NCI-H524 treated with DMSO at 0.1 percent for 48 hours (cell line): ENCODE measurements at places on chromosomes 7 and 10.

DNA sequence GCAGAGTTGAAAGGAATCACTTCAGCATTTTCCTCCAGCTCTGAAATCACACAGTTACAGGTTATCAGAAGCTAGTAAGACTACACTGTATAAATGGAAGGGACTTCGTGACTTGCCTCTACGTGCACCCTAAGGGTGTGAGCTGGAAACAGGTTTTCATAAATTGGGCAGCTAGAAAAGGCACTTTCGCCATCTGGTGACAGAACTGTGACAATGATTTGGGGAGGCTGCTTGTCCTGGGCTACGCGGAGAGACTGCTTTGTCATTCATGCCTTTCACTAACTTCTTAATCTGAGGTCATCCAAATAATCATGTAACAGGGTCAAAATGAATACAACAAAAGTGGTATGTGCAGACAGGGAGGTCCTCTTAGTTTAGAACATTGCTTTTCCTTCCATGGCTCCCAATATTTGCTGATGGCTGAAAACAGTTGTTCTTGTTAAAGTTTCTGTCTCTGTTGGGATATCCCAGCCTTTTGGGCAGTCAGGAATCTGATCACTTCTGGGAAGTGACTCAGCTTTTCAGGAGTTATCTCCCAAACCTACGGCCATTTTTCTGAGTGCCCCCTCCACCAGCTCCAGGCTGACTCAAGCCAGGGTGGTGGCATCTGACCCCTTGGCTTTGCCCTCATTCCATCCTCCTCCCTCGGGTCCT lies 17.8 kb downstream of the VWC2 start:
- no peak for DNase-seq

- DNase-seq, result no peak
These were observed 5.3 kb upstream of the IL2RA start for GRCh38 chr10:6067457-6067856.

- no peak for DNase-seq
These were observed 108.0 kb upstream of the HABP2 start for GRCh38 chr10:113444766-113445365.

DNA sequence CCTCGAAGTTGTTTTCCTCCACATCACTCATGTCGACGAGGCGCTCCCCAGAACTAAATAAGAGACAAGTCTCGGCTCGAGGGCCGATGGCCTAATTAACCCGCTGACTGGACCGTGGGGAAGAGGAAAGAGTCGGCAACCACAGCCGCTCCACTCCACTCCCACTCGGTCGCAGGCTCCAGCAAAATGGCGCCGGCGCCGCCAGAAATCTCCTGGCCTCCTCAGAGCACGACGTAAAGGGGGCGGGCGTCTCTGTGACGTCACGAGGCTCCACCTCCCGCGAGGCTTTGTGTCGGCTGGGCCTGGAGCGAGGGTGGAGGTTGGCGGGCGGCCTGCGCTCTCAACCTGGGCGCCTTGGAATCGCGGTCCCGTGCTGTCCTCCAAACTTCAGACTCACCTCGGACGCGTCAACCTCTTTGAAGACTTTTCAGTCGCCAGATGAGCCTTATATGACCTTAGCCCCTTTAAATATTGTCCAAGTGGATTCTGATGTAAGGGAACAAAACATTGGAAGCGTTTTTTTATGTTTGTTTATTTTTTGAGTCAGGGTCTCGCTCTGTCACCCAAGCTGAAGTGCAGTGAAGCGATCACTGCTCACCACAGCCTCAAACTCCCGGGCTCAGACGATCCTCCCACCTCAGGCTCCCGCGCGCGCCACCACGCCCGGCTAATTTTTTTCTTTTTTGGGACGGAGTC lies at the start of gene TRA2A:
Gene TRA2A (minus strand): TSS at position 188 of the 696 bp plus-strand sequence. CDS start 157 bp downstream, at position 31.
- DNase-seq, result peak; percentile 50

GRCh38 chr10:56348101-56348500 lies 13.0 kb downstream of the ZWINT start:
- no peak for DNase-seq

DNA sequence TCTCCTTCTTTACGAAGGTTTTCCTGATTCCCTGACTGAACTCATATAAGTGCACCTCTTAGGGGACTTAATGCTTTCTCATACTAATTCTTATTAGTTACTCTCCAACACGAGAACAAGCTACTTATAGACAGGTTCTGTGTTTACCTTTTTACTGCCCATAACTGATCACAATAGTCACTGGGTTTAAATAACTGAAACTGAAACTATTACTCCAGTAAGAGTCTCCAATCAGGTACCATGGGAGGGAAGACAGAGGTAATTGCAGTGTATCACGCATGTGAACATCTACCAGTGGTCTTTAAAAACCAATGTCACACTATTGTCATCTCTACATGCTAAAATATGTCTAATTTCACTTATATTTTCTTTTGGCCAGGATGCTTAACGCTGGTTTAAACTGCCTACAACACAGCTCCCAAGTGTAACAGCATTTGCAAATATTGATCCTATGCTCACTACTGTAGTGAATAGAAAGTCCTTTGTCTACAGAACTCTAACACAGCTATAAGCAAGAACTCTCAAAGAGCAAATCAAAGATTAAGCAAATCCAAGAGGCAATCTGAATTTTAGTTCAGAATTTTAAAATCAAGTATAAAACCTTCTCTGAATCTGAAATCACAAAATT lies 3.6 kb downstream of the GDI2 start:
- no peak for DNase-seq

- DNase-seq, result no peak
These were observed 268.0 kb downstream of the DYNC1I1 start for GRCh38 chr7:96040250-96040772.

- peak; percentile 20 for DNase-seq
These were observed 61.8 kb upstream of the TRIL start for GRCh38 chr7:29019896-29020295.

DNA sequence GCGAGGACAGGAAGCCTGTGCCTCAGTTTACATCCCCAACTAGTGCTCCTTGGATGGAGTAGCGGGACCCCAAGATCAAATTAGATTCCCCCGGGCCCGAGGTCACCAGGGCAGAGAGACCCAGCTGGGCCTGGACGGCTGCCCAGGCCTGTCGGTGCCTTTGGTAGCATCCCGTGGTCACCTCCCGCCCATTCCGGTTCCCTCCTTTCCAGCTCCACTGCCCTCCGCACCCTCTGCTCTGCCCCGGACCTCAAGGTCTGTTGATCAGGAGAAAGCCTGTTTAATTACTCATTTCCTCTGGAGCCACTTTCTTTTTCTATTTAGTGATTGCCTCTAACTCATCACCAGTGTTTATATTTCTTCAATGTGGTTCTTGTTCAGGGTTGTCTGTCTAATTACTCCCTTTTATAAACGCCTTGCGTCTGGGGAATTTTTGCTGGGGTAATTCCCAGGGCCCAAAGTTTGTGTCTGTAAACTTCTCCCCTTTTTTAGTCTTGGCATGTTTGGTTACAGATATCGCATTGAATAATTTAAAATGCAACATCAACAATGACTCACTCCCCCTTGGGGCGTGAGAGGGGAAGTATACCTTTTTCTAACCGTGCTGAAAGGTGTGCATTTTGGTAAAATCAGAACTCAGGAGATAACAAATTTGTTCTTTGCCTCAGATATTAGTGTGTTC lies 1.9 kb downstream of the FOXK1 start:
- DNase-seq, result no peak

DNA sequence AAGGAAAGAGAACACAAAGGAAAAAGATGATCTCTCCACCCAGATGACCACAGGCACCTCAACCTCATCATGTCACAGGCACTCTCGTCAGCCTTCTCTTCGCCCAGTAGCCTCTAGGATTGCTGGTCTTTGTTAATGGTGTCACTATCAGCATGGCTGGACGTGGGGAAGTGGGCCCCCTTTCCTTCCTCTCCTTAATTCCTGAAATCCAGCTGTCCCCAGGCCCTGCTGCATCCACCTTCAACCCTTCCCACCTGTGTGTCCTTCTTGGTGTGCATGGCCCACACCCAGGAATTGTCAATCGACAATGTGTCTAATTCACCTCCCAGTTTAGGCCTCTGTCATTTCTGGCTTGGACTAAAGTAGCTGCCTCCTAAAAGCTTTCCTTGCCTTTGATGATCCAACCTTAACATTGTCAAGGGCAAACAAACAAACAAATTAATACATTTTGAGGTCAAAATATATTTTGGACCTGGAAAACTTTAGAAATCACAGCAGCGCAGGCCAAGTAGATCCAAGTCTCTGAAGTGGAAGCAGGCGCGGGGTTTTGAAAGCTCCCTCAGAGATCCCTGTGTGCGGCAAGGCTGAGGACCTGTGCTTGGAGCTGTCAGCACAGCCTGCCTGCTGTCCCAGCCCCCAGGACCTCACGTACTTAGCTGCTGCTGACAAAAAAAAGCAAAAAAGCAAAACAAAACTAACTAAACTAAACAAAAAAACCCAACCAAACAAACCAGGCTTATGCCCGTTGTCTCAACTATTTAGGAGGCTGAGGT lies 193.3 kb upstream of the LYZL2 start:
- no peak for DNase-seq

GRCh38 chr7:143433759-143434158 lies 9.5 kb upstream of the TAS2R60 start:
- DNase-seq, result no peak

DNA sequence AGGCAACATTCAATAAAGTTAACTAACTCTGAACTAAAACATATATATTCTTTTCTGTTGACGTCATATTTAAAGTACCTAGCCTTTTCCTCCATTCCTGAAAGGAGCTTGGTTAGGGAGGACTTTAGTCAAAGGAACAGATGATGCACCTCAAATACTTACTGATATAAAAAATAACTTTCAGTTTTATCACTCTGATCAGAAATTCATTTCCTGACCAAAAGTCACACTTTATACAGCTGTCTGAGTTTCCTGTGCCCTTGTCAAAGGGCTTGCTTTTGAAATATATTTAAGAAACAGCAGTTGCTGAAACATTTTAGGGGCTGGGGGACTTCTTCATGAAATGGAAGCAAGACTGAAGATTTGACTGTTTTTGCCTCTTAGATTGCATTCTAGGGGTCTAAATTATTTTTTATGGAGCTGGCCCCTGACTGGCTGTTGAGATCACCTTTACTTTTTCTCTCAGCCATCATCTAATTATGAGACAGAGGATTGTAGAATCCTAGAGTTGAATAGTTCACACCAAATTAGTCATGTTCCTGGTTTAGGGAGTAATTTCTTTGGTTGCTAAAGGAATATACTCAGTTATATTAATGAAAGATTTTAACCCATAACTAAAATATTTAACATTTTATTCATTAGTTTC lies 46.6 kb downstream of the GLCCI1 start:
- no peak for DNase-seq

- no peak for DNase-seq
These were observed 6.8 kb upstream of the CDK6 start for GRCh38 chr7:92843034-92843760.

GRCh38 chr10:11698691-11699549 lies 43.3 kb upstream of the ECHDC3 start:
- DNase-seq, result no peak

DNA sequence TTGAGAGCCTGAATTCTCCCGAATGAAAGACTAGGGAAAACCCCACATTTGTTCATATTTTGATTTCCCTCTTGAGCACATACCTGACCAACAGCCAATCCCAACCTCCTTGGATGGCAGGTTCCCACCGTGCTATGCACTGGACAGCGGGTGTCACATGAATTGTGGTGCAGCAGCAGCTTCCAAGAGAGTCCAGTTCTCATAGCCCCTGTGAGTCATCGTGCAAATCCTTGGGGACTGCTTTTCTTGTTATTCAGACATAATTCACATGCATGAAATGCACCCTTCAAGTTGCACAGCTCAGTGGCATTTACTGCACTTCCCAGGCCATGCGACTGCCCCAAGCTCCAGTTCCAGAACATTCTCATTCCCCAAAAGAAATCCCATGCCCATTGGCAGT lies 67.8 kb upstream of the PPP2R2D start:
- DNase-seq, result no peak

DNA sequence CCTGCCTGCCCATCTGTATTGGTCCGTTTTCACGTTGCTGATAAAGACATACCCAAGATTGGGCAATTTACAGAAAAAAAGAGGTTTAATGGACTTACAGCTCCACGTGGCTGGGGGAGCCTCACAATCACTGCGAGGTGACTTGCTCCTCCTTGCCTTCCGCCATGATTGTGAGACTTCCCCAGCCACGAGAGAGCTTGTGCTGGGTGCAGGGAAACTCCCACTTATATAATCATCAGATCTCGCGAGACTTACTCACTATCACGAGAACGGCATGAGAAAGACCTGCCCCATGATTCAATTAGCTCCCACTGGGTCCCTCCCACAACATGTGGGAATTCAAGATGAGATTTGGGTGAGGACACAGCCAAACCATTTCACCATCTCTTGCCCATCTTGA lies 111.8 kb downstream of the MYL10 start:
- no peak for DNase-seq

- no peak for DNase-seq
These were observed 385.5 kb downstream of the SFMBT2 start for GRCh38 chr10:7025296-7025695.

DNA sequence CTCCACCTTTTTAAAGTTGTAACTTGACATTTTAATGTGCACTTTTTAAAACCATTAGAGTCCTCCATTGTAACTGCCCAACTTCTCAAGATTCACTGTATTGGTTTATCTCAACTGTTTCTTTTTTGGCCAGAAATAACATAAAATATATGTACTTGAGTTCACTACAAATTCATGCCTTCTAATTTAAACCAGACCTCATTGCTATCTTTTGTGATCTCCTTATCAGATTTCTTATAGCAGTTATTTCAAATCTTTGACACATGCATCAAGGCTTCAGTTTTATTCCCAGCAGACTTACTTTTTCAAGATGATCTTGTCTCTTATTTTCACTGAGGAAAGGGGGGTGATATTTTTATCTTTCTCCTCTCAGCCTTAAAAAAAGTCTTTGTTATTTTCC lies 154.3 kb downstream of the PHF14 start:
- no peak for DNase-seq

DNA sequence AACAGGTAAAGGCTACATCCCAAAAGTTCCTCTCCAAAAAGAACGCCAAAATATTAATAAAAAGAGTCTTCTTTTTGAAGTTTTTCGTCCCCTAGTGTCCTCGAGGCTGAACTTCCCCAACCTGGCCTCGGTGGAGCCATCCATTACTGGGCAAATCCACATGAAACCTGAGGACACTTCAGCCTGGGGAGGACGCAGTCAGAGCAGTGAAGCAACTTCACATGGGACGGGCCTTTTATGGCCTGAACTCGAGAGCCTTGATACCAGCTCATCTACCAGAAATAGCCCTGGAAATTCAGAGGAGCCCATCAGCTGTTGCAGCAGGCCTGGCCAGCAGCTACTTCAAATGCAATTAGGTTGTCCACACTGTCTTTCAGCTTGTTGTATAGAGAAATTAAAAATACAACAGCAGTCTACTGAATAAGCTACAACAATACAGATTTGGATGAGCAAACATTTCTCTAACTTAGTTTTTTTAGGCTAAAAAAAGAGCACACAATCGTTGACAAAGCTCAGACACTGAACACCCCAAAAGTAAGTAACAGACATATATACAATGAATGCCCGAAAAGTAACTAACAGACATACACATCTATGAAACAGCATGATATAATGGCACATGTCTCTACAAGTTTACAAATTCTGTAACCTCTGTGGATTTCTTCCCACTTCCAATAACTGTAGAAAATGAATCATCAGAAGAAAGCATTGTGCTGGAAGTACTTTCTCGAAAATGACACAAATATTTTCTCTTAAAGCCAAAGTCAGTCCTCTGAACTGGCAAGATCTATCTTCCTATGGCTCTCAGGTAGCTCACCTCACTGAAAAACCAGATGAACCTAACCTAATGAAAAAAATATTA lies at the start of gene SVIL:
Gene SVIL (minus strand): TSS at position 208 of the 862 bp plus-strand sequence. CDS start 79,913 bp downstream, outside the sequence.
- no peak for DNase-seq
